Dorsolateral prefrontal cortex (tissue), 122 donors: ENCODE measurements at places on chromosomes 16 and 17.

DNA sequence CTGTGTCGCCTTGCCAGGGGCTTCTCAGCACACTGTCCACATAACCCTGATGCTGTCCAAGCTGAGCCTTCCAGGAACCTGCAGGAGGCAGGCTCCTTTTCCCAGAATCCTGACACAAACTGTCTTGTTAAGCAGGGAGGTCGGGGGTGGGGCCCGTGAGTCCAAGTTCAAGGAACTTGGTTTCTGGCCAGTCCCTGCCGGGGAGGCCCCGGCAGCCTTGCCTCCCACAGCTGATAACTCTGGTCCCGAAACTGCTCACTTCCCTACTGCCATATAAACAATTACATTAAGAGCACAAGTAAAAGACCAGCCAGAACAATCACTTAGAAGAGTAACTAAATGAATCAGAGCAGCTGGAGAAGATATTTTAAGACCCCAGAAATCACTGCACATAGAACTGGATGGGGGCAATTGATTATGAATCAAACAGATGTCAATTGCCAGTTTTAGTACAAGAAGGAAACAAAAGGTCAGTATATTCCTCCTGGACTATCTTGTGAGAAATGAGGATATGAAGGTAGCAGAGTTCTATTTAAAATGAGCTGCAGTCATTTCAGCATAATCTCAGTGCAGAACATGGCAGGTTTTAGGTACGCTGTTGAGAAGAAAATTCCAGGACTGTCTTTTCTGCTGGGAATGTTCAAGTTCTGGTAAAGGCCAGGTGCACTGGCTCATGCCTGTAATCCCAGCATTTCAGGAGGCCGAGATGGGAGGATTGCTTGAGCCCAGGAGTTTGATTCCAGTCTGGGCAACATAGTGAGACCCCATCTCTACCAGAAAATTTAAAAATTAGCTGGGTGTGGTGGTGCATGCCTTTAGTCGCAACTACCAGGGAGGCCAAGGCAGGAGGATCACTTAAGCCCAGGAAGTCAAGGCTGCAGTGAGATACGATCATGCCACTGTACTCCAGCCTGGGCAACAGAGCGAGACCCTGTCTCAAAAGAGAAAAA, 169.8 kb downstream of the PITPNC1 start:
- peak; percentile 19 for DNase-seq

DNA sequence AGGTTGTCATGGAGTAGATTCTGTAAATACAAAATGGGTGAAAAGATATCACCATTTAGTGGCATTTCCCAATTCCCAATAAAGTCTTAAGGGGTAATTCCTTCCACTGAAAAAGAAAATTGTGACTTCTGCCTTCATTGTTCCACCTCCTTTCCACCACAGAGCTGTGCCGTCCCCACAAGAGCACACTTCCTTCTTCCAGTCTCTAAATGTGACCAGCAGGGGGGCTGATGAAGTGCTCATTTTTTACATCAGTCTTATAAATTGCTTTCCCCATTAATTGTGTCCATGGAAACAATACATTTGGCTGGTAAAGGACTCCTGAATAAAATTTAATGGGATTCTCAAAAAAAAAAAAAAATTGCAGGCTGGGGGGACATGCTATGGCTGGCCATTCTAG, 260.8 kb upstream of the PSMD7 start:
- no peak for DNase-seq

- DNase-seq = no peak
Observed at GRCh38 chr16:20613481-20614185, 37.5 kb upstream of the ACSM2B start.

- DNase-seq = no peak
Observed at GRCh38 chr17:66076546-66077190, 115.3 kb downstream of the CEP112 start.

GRCh38 chr16:84774810-84775209, 45.0 kb upstream of the CRISPLD2 start:
- no peak for DNase-seq

DNA sequence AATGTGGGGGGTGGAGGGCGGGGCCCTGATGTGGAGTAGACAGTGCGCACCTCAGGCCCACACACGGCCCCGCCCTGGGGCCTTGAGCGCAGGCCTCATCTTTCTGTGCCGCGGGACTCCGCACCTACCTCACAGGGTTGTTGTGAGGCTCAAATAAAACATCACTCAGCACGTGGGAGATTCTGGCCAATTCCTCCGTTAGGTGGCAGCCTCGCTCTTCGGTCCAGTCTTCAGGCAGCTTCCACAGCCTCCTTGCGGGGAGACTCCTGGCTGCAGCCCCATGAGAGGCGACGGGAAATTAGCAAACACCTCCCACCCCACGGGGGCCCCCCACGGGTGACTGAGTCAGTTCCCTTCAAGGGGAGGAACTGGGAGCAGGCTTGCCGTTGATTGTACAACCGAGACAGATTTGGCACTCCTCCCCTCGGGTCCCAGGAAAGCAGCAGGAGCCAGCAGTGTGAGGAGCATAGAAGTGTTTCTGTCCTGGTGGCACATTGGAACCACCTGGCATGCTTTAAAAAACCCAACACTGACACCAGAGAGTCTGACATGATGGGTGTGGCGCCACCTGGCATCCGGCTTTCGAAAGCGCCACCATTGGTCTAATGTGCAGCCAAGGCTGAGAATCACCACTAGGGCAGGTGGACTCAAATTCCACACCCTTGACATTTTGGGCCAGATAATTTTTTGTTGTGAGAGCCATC, 7.6 kb downstream of the MRM1 start:
- DNase-seq = peak; percentile 58

- no peak for DNase-seq
Observed at GRCh38 chr16:10675216-10675615, 19.5 kb downstream of the TEKT5 start.

GRCh38 chr17:57984261-57984890, 3.7 kb downstream of the VEZF1 start:
- DNase-seq = no peak

DNA sequence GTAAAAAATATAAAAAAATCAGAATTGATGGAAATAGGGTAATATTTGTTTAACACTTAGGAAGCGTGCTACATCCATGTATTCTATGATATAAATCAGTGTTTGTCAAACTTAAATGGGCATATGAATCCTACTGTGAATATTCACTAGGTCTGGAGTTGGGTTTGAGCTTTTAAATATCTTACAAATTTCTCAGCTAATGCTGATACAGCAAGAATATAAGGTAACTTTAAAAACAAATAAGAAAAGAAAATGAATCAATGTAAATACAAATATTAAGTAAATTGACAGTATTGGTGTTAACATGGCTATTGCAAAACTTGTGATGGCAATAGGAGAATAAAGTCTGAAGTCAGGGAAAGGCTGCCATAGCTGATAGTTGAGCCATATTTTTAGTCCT, 3.6 kb downstream of the MYH13 start:
- DNase-seq = no peak

DNA sequence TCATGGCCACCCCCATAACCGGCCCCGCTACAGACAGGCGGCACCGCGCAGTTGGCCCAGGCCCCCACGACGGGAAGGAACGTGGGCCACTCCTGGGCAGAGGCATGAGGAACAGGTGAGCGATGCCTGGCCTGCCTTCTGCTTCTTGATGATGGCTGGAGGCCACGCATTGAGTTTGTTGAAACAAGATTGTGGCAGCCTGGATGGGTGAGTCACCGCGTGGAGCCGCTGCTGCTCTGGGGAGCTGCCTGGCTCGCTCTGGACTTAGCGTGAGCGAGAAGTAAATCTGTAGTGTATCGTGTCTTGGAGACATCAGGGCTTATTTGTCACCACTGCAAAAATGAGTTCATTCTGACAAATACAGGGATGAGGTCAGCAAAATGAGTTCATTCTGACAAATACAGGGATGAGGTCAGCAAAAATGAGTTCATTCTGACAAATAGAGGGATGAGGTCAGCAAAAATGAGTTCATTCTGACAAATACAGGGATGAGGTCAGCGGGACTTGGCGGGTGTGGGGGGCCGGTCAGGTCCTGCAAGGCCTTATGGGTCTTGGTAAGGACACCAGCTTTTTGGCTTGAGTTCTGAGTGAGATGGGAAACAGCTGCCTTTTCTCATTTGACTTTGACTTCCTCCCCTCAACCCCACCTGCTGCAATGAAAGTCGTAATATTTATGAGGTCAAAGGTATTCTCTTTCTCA, 93.0 kb downstream of the SEC14L1 start:
- peak; percentile 56 for DNase-seq
